ENCODE measurements at places on chromosomes 3 and 15.

DNA sequence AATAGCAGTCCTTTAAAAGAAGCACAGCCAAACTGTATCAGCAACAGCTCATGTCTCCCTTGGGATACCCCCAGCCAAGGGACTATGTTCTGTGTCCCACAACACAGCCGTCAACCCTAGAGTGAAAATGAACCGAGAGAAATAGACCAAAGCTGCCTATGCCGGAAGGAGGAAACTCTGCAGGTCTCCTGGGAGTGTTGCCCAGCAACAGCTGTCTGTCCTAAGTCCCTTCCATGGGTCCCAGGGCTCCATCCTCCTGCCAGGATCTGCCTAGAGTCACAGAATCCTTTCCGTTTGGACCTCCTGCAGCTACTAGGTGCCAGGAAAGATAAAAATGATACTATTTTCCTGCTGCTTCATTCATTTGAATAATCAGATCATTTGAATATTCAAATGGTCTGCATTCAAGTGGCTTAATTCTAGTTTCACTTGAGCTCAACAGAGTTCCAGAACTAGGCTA is 53.1 kb downstream of the TRANK1 start:
- no peak for DNase-seq

- no peak for DNase-seq
Measured at GRCh38 chr3:15306979-15307359, 25.4 kb downstream of the SH3BP5 start.

GRCh38 chr3:159249472-159250174 is 447.8 kb downstream of the MFSD1 start:
- DNase-seq: no peak

DNA sequence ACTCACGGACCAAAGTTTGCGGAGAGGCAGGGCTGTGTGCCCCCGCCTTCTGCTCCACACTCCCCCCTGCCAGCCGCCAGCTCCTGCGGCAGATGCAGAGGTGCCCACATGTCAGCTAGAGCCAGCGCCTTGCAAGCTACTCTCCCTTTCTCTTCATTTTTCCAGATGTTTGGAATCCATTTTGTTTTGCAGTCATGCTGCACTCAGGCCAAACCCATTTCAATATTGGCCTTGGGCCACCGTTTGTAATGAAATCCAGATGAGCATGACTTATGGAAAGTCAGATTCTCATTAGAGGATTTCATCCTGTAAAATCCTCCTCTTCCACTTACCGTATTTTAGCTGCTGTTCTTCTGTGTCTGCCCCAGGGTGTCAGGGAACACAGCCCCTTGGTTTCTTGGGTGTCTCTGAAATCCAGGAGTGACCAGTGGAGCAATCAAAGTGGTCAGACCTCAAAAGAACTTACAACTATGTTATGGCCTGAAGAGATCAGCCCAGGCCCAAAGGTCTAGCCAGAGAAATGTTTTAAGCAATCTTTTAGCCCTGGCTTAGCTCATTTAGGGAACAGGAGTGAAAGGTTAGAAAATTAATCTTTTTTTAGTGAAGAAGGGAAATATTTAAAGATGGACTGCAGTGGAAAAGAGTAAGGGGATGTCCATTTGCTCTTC is 65.8 kb downstream of the AAGAB start:
- no peak for DNase-seq

DNA sequence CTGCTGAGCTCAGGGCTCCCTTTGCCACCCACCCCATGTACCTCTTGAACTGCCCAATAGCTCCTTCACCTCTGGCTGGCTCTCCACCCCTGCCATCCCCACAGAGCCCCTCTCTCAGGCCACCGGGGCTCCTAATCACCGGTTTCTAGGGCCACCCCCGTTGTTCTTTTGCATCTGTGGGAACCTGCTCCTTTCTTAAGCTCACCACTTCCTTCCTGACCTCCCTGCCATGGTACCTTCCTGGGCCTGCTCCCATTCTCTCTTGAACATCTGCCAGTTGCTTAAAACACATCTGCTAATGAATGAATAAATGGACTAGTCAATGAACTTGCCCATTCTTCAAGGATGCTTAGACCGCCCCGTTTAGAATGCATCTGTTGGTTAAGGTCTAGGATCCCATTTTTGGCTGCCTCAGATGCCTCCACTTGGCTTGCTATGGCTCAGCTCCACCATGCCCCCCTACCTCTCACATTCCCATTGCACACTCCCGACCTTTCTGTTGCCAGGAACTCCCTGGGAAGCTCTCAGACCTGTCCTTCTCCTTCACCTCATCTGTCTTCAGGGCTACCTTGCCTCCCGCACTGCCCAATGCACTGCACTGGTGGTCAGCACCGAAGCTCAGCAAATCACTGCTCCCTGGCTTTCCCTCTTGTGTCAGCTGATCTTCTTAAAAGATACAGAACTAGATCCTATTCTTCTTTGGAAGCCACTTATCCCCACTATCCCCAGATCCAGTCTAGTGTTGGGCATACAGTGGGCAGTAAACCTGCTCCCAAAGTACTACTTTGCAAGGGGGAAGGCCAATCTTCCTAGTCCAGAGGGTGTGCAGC is 9.1 kb downstream of the AMOTL2 start:
- no peak for DNase-seq

Data from stimulated activated CD4-positive, alpha-beta T cell treated with anti-CD3 and anti-CD28 coated beads, Interleukin-1b, Interleukin-23, amount 100 ng/mL, for 1 hour (primary cell).